ENCODE measurements at places on chromosomes 7 and 10.
A peak's percentile ranks its signal among the peaks of the same experiment; 100 is the strongest.

DNA sequence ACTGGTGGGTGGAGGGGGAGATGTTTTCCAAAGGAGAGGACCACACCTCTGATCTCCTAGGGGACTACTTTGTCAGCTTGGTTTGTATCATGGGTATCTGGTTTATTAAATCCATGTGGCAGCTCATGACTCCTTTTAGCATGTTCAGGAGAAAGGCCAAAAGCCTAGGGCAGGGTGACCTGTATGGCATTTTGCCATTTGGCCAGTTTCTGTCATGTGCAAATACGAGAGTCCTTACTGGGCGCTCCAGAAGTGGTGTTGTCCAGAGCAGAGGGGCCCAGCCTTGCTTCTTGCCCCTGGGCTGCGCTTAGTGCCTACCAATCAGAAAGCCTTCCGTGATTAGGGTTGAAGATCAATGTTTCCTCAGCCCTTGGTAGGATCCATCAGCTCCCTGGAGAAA is 31.0 kb downstream of the ADRA2A start:
- DNase-seq: no peak

- no peak for DNase-seq
These were observed 511.9 kb downstream of the SUGCT start for GRCh38 chr7:40646717-40647116.

- no peak for DNase-seq
These were observed 328.9 kb upstream of the KCND2 start for GRCh38 chr7:119943942-119944600.

GRCh38 chr7:66815951-66816350 is 75.4 kb downstream of the RABGEF1 start:
- DNase-seq: no peak

GRCh38 chr7:70416986-70417655 is 714.8 kb upstream of the GALNT17 start:
- no peak for DNase-seq

- no peak for DNase-seq
These were observed 6.4 kb downstream of the FEZF1 start for GRCh38 chr7:122298131-122298530.

- no peak for DNase-seq
These were observed 17.3 kb downstream of the ZNF438 start for GRCh38 chr10:31014161-31014875.

DNA sequence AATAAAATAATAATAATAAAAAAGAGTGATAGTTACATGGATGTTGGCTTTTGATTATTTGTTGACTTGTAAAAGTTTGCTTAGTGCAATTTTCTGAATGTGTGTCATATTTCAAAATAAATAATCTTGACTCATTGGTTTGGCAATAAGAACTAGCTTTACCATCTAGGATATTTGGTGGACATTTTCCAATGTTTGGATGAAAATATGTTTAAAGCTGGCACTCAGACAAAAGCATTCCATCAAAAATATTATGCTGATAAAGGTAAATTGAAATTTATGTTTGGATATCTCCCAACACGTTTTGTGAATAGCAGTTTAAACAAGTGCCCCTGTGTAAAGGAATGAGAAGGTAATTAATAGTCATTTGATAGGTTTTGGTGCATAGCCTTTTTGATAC is 62.5 kb upstream of the KCNMA1 start:
- DNase-seq: no peak

- DNase-seq: no peak
These were observed 1.9 kb downstream of the AUTS2 start for GRCh38 chr7:69599955-69600709.

GRCh38 chr7:157568770-157569584 is 232.2 kb downstream of the DNAJB6 start:
- DNase-seq: peak; percentile 57

- no peak for DNase-seq
These were observed 99.8 kb downstream of the EPDR1 start for GRCh38 chr7:38020121-38020785.

GRCh38 chr10:95500097-95500496 is 61.1 kb downstream of the SORBS1 start:
- DNase-seq: no peak

GRCh38 chr7:144384071-144384470 is 19.4 kb downstream of the NOBOX start:
- DNase-seq: peak; percentile 68

DNA sequence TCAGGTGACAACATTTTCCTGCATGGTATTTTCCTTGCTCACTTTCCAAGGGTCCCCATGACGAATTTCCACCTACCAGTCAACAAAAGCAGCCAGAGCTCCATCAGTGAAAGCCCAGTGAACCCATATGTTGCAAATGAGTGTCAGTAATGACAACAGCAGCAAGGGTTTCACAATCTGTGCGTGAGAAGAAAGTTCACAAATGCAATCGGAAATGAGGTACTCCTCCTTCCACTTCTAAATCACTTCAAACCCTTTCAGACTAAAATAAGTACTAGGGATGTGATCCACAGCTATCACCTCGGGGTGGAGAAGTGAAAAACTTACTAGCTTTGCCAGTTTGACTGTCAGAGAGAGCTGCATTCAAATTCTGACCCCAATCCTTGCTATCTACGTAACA is 55.6 kb upstream of the BET1 start:
- peak; percentile 55 for DNase-seq

DNA sequence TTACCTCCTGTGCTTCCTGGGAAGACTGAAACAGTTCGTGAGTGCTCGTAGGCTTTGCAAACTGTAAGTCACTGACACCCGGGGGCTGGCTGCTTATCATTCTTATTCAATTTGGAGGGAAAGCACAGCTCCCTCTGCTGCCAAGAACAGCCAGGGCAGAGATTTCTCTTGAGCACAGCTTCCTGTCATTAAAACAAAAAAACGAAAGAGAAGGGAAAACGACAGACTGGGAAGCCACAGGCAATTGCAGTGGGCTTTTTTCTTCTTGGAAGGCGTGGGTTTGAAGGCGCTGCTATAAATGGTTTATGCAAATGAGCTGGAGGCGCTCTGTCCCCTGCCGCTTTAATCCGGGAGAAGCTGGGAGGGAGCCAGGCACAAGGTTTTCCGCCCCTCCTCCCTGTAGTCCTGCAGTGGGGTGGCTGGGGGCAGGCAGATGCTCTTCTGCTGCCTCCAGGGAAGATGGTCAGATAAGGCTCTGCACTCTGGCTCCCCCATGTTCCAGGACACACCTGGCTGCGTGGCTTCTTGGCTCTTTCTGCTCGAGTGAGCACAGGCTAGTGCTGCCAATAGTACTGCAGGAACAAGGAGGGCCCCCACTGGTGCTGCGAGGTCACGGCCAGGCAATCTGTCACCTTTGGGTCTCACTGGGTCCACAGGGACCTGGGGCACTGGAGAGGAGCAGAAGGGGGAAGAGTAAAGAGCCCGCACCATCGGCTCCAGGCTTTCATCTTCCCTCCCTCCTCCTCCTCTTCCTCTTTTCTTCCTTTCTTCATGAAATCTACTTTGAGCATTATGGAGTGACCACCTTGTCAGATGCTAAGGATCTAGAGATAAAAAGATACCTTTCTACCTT is 49.5 kb downstream of the NEURL1 start:
- DNase-seq: peak; percentile 66

DNA sequence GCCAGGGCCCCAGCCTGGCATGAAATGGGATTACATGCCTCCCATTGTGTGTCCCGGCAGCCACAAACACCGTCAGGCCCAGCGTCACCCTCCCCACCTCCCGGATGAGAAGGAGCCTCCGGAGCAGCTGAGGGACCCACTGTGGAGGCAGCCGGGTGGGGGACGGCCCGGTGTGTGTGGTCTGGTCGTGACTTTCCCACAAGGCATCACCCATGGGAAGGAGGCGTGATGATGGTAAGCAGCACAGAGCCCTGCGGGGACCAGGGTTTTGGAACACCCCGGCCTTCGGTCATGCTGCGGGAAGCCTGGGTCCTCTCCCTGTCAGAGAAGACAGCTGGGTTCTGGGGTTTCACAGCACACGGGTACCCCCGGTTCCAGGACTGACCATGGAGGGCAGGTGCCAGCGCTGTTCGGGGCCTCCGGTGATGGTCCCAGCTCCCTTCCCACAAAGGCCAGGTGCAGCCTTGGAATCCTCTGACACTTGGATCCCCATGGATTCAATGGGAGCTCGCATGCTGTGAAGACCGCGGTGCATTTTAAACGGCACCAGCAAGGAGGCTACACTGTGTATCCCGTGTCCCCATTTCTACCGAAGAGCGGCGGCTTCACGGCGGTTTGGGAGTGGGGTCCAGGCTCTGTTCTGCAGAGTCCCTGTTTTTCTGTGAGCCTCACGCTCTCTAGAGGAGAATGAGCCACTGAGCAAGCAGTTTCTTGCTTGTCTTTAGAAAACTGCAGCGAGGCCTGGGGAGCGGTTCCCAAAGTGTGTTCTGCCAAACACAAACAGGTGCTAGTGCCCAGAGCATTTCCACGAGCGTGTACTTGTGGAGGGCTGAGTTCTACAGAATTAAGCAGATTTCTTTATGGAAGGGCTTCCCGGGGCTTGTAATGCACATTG is 336.0 kb downstream of the ADARB2 start:
- DNase-seq: no peak

GRCh38 chr7:14806891-14807290 is 95.7 kb downstream of the DGKB start:
- DNase-seq: peak; percentile 41

- DNase-seq: no peak
These were observed 67.7 kb downstream of the CASD1 start for GRCh38 chr7:94577357-94577756.

GRCh38 chr10:72079356-72079755 is 9.0 kb downstream of the SPOCK2 start:
- DNase-seq: no peak

GRCh38 chr10:3499120-3499519 is 285.9 kb downstream of the KLF6 start:
- DNase-seq: peak; percentile 35

DNA sequence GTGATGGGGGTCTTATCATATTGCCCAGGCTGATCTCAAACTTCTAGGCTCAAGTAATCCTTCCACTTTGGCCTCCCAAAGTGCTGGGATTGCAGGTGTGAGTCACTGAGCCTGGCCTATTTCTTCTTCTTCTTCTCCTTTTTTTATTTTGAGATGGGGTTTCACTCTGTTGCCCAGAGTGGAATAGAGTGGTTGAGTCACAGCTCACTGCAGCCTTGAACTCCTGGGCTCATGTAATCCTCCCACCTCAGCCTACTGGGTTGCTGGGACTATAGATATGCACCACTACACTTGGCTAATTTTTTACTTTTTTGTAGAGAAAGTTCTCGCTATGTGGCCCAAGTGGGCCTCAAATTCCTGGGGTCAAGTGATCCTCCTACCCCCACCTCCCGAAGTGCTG is 124.3 kb downstream of the SKIDA1 start:
- DNase-seq: no peak

GRCh38 chr7:87885018-87885417 is 8.7 kb downstream of the DBF4 start:
- DNase-seq: peak; percentile 35

GRCh38 chr7:45646207-45646821 is 72.1 kb downstream of the ADCY1 start:
- no peak for DNase-seq

- peak; percentile 53 for DNase-seq
These were observed 78.1 kb downstream of the USP6NL start for GRCh38 chr10:11533328-11533781.

- DNase-seq: no peak
These were observed 88.1 kb downstream of the ANKIB1 start for GRCh38 chr7:92333866-92334265.

- DNase-seq: no peak
These were observed 110.3 kb downstream of the TRRAP start for GRCh38 chr7:98988641-98989040.

DNA sequence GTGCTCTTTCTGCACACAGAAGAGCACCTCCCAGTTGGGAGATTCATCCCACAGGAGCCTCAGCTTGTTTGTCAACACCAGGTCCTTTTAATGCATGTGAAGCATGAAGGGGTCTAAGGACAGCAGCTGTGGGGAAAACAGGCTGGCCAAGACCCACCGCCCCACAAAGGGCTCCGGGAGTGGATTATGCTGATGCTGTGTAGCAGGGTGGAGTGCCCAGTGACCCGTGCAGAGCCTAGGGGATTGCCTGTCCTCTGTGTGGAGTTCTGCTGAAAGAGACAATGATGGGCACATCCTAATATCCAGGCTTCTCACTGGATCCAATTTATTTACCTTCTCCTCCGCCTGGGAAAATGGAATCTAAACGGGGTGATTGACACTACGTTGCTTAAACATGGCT is 74.0 kb downstream of the PIP4K2A start:
- no peak for DNase-seq

DNA sequence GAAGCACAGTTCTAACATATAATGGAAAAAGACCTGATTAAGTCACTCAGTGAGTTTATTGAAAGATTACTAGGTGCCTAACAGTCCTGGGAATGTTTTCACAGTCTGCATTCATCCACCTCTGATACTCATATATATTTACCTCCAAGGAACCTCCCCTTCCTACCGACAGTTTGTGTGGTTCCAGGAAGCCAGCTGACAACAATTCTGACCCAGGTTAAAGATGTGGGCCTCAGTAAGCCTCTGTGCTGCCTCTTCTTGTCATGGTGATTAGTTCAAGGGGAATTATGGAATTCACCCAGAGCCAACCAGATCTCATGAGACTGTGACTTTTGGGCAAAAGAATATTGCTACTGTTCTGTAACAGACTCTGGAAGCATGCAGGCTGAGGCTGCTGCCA is 186.8 kb downstream of the NXPH1 start:
- no peak for DNase-seq

- DNase-seq: no peak
These were observed 193.1 kb downstream of the EBF3 start for GRCh38 chr10:129771024-129771423.

GRCh38 chr10:127385066-127385465 is 164.0 kb upstream of the NPS start:
- no peak for DNase-seq
